ENCODE measurements at places on chromosomes 6 and 20. TPM values are rescaled to one million over a fixed set of nuclear protein-coding genes. Genes with fewer than 3 reads are reported as not detected.

GRCh38 chr6:12119085-12119588, 107.0 kb downstream of the HIVEP1 start:
- DNase-seq = no peak

CRISP3 gene
- total RNA-seq = not detected

GRCh38 chr6:1222728-1223595, 88.9 kb upstream of the FOXQ1 start:
- no peak for DNase-seq

ID4 gene
- total RNA-seq = 0.60 TPM

TMEM14C gene
- 82.4 TPM for total RNA-seq

DNA sequence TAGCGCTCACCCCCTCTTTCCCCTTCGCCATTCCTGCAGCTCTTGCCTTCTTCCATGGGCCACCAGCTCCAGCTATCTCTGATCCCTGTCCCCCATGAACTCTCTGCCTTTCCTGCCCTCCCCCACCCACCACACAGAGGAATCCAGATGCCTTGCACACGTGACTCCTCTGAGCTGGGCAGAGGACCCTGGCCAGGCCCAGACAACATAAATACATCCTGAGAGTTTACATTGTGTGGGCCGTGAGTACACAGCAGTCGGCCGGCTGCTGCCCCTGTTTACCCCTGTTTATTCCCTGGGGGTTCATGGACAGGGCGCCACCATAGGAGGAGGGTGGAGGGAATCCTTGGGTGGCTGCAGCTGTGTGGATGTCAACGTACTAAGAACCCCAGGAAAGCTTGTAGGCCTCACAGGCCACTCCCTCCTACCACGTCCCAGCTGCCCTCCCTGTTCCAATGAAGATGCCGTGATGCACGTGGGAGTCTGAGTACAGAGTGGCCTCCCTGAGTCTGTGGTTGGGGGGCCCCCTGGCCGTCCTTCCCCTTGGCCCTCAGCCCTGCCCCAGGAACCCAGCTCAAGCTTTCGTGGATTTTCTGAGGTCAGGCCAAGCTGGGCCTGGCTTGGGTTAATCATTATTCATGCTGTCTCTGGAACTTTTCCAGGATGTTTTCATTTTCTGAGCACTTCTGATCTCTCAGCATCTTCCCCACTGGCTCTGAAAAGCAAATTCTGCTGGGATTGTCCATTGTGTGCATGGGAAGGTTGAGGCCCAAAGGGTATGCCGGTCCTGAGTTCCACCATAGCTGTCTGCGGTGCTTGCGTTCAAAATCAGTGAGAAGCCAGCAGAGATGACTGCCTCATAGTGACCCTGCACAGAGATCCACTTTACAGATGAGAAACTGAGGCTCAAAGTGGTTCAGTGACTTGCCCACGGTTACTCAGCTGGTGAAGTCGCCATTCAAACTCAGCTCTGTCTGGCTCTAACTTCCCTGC, 136.3 kb downstream of the MRPL14 start:
- no peak for DNase-seq

DNA sequence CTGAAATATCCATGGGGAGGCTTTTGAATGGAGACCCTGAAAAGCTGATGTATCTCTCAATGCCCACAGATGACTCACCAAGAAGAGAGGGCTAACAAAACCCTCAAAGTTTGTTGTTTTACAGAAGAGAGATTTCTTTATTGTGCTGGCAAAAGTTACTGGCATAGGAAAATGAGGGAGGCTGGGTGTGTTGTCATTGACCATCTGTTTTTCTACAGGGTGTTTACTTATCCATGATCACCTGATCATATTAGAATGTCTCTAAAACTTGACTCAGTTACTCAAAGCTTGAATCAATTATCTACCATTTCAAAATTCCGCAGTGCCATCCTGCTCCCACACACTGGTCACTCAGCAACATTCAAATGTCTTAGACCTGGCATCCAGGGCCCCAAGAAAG, 9.8 kb downstream of the NCOA6 start:
- no peak for DNase-seq

BPIFB4 gene
- not detected for total RNA-seq

- no peak for DNase-seq
Observed at GRCh38 chr20:39605908-39606307, 643.8 kb downstream of the DHX35 start.

- DNase-seq = no peak
Observed at GRCh38 chr6:137813308-137813970, 53.6 kb upstream of the TNFAIP3 start.

FAM162B gene
- 5.2 TPM for total RNA-seq

- no peak for DNase-seq
Observed at GRCh38 chr6:11774426-11774825, 4.2 kb downstream of the ADTRP start.

GRCh38 chr20:43936805-43937204, 22.2 kb downstream of the TOX2 start:
- DNase-seq = no peak

MOCS3 gene
- total RNA-seq = 5.4 TPM

GRCh38 chr6:37433657-37434271, 743 bp downstream of the CMTR1 start:
- DNase-seq = peak; percentile 39

- no peak for DNase-seq
Observed at GRCh38 chr6:131917763-131918649, 33.2 kb downstream of the CCN2 start.

DNA sequence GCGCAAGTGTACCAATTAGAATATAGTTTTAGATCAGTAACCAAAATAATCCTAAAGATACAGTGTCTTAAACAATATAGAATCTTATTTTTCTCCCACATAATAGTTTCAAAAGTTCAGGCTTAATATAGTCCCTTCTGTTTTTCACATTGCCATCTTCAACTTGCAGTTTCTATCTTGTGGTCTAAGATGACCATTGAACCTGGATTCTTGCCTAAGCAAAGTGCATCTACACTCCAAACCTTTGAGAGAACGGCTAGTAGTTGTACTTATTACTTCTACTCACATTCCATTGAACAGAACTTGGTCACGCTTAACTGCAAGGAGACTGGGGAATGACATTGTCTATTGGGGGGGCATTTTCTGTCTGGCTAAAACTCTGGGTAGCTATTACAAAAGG, 373.0 kb downstream of the LMBRD1 start:
- DNase-seq = no peak

SULF2 gene
- 85.0 TPM for total RNA-seq

EYA4 gene
- total RNA-seq = 0.40 TPM
